ENCODE measurements at places on chromosomes 7 and 10. TPM values are rescaled to one million over a fixed set of nuclear protein-coding genes. Genes with fewer than 3 reads are reported as not detected.

- H3K4me1 ChIP-seq: peaks cover 3% of the 10 kb centered on the region
- H3K27me3 ChIP-seq: no peaks in the 10 kb centered on the region
- peak within 1 kb of the TSS; percentile 94 for H3K27ac ChIP-seq
- no peaks in the 10 kb centered on the region for H3K36me3 ChIP-seq
- H3K4me3 ChIP-seq: peak within 1 kb of the TSS; percentile 87
- peak; percentile 98 for DNase-seq
Measured at GRCh38 chr7:73522105-73522872, at the start of gene BAZ1B. TSS of gene BAZ1B (minus strand) at chr7:73522293. CDS start at chr7:73521933, 360 bp downstream.

GRCh38 chr7:15750727-15751126 lies 64.2 kb upstream of the MEOX2 start:
- H3K4me1 ChIP-seq: no peaks in the 10 kb centered on the region
- no peak overlapping the region for H3K4me3 ChIP-seq

DNA sequence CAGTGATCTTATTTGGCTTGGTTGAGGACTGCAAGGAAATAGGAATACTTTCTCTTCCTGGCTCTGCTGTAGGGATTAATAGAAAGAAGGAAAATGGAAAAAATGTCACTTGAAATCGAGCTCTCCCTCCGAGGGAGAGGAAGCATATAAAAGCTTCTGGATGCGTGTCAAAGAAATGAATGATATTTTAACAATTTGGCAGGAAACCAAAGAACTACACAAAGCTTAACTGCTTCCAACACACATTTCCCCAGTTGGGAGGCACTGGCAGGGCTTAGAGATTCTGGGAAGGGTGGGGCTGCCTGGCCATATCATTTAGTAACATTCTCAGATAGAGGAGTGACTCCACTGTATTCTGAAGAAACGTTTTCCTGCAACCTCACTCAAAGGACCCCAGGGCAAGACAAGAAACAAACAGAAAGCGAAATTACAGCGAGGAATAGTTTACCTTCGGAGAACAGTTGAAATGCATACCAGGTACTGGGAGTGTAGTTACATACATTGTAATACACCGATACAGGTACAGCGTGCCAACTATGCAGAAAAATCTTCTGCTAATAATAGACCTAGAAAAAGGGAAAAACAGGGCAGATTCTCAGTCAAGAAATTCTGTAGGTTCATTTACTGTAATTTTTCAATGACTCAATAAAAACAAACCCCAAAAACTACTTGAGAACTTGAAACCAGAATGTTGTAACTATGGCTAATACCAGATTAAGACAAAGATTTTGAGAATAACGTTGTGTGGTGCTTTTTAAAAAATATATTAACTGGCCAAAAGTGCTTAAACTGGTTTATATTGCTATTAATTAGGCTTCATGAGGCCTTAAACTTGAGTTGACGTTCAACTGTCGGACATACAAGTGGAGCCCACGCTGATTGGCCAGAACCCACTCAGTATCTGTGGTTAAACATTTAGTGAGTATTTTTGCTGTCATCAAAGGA lies 75.7 kb upstream of the ASAH2 start:
- H3K27me3 ChIP-seq: no peaks in the 10 kb centered on the region
- no peaks in the 10 kb centered on the region for H3K4me1 ChIP-seq
- peak overlapping the region; percentile 4 for H3K4me3 ChIP-seq

Gene ZPBP
- total RNA-seq: not detected

DNA sequence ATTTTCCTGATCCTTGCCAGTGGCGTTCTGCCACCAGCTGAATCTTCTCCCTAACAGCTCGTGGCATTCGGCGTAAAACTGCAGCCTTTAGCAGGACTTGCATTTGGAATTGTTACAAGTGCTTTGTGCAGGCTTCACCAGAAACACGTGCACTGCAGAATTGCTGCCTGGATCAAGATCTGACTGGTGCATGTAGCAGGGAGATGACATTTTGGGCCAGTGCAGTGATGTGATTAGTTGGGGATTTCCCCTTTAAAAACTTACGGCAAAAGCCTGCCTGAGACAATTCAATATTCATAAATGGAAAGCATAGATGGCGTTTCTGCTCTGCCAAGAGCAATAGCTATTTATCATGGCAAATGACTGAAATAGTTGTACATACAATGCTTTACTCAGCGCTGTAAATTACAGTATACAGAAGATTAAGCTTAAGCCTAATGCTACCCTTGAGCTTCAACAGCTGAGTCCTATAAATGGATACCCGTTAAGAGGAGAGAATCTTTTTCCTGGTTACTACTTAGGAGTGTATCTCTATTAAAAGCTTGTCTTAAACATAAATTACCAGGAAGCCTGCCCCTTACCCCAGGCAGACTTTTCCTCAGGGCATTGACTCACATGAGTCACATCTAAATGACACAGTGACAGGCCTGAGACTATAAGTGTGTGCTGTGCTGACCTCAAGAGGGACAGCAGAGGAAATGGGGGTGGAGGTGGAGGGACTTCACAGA lies 106.3 kb downstream of the ATXN7L1 start:
- H3K36me3 ChIP-seq: no peaks in the 10 kb centered on the region
- H3K27me3 ChIP-seq: no peaks in the 10 kb centered on the region
- no peak for DNase-seq
- no peak overlapping the region for H3K27ac ChIP-seq
- no peak overlapping the region for H3K4me3 ChIP-seq

DNA sequence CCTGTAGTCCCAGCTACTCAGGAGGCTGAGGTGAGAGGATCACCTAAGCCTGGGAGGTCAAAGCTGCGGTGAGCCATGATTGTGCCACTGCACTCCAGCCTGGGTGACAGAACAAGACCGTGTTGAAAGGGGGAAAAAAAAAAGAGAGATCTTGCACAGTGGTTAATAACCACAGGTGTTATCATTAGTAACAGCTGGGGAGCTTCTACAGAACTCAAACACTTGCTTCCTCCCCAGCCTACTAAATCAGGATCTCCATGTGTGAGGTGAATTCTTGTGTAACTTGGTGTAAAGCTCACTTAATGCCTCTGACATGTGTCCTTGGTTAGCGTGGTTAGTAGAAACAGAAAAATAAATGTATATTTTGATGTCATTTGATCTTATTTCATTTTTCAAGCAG lies 43.9 kb upstream of the BMS1 start:
- no peak overlapping the region for H3K27ac ChIP-seq
- H3K4me1 ChIP-seq: no peaks in the 10 kb centered on the region
- DNase-seq: no peak
- no peaks in the 10 kb centered on the region for H3K27me3 ChIP-seq
- no peaks in the 10 kb centered on the region for H3K36me3 ChIP-seq

DNA sequence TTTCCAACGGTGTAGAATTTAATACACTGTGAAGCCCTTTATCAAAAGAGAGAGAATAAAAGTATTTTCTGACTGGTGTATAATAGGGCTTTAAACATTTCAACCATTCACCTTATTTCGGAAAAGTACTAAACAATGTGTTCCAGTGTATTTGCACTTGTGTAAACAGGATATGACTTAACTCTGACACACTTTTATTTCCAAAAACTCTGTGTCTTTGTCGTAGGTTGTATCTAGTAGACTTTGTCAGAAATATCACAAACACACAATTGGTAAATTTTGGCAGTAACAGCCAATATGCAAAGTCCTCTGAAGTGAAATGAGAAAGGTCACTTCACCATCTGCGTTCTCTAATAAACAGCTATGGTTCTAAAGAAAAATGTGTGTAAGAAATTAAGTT lies 10.3 kb upstream of the TSPAN13 start:
- no peaks in the 10 kb centered on the region for H3K27me3 ChIP-seq
- no peak for DNase-seq
- H3K4me1 ChIP-seq: no peaks in the 10 kb centered on the region
- no peak overlapping the region for H3K27ac ChIP-seq

Gene PTF1A
- total RNA-seq: not detected

Gene PCBD1
- 52.4 TPM for total RNA-seq

DNA sequence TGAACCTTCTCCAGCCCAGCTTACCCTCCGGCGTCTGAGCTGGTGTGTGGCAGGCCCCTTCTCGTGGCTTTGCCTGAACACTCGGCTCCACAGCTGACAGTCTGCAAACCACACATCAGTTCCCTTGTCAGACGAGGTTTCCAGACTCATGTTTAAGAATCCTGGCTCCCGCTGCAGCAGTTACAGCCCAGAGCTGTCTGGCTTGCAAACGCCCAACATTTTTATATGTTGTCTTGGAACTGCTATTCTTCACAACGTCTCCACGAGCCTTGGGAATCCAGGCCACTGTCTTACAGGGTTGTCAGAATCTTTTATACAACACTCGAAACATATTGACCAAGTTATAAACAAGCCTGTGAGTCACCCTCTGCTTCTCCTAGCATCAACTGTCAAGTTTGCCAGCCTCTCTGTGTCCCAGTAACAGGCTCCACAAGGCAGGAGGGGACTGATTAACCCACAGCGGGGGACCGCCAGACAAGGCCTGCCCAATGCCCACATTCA lies 68.1 kb downstream of the TNS3 start:
- no peaks in the 10 kb centered on the region for H3K4me1 ChIP-seq
- DNase-seq: no peak
- no peak overlapping the region for H3K27ac ChIP-seq
- no peaks in the 10 kb centered on the region for H3K36me3 ChIP-seq

DNA sequence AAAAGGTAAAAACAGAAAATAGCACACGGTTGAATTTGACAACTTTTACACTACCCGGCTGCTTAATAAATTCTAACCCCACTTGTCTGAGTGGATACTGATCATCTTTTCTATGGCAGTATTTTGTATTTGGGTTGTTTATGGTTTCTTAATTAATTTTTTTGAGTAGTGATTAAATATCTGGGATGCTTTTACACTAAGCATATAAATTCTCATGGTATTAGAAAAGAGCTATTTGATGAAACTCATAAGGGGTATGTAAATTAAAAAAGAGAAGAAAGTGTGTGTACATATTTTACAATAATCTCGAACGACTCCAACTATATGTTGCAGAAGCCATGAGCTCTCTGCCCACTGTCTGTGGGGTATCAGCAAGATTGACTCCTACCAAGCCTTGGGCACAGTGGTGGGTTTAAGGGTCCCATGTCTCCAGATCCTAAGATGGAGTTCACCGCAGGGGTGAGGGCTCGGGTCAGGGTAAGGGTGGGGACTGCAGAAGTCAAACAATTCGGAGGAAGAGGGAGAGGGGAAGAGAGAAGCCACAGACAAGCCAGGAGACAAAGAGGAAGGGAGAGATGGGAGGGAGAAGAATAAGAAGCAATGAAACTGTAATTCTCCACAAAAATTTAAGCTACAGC lies 7.6 kb upstream of the HOXA13 start:
- H3K27me3 ChIP-seq: peaks cover 98% of the 10 kb centered on the region
- no peak for DNase-seq
- no peaks in the 10 kb centered on the region for H3K4me1 ChIP-seq
- no peaks in the 10 kb centered on the region for H3K36me3 ChIP-seq

Gene PIK3AP1
- total RNA-seq: 14.2 TPM

- no peak overlapping the region for H3K4me3 ChIP-seq
- DNase-seq: no peak
- H3K4me1 ChIP-seq: no peaks in the 10 kb centered on the region
- H3K36me3 ChIP-seq: no peaks in the 10 kb centered on the region
Measured at GRCh38 chr10:31698181-31698830, 230.3 kb downstream of the ARHGAP12 start.

DNA sequence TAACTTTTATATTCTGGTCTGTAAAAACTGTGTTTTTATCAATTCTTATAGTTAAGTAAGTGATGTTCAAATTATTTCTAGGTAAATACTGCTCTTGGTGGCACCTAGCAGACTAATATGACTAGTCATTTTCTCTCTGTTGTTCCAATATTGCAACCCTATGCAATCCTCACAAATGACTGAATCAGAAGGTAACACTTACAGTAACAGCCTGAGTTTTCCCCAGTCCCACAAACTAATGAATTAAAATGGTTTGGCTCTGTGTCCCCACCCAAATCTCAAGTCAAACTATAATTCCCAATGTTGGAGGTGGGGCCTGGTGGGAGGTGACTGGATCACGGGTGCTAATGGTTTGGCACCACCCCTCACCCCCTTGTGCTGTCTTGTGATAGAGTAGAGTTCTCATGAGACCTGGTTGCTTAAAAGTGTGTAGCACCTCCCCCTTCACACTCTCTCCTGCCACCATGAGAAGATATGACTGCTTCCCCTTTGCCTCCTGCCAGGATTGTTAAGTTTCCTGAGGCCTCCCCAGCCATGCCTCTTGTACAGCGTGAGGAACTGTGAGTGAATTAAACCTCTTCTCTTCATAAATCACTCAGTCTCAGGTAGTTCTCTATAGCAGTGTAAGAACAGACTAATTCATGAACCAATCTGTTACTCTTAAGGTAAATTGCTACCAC lies 43.5 kb downstream of the MTPN start:
- no peak overlapping the region for H3K4me3 ChIP-seq
- DNase-seq: no peak
- no peaks in the 10 kb centered on the region for H3K36me3 ChIP-seq
- H3K27ac ChIP-seq: no peak overlapping the region

- DNase-seq: no peak
- H3K27ac ChIP-seq: no peak overlapping the region
- H3K4me3 ChIP-seq: no peak overlapping the region
Measured at GRCh38 chr7:147014286-147014955, 897.8 kb downstream of the CNTNAP2 start.

Gene NFE2L3
- total RNA-seq: 4.9 TPM

DNA sequence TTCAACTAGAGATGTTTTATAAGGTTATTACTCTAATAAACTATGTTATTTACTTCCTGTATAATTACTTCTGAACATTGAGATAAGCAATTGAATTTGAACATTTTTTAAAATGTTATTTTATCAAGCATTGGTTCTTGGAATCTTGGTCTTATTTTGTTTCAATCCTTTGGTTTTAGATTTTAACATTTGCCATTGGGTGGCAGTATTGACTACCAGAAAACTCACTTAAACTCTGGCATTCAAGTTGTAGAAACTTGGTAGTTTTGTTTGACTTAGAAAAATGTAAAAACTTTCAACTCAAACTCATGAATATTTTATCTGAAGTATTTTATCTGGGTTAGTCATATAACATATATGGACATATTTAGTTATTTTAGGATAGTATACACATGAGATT lies 48.1 kb downstream of the ATRNL1 start:
- H3K4me3 ChIP-seq: no peak overlapping the region
- no peak for DNase-seq
- no peaks in the 10 kb centered on the region for H3K27me3 ChIP-seq
- H3K27ac ChIP-seq: no peak overlapping the region
- no peaks in the 10 kb centered on the region for H3K36me3 ChIP-seq
- H3K4me1 ChIP-seq: no peaks in the 10 kb centered on the region

Gene UCN3
- not detected for total RNA-seq

Gene ZDHHC16
- total RNA-seq: 53.1 TPM

DNA sequence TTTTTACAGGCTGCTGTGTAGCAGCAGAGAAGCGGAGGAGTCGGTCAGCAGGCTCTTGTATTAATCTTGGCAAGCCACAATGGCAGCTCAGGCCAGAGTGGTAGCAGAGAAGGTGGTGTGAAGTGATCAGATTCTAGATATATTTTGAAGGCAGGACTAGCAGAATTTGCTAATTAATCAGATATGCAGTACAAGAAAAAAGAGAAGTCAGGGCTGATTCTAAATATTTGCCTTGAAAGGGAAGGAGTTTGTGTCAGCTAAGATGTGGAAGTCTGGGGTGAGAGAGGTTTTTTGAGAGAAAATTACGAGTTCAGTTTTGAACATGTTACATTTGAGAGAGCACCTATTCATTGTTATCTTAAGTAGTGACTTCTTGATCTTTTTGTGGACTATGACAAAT lies 176.3 kb downstream of the WNT2 start:
- no peak overlapping the region for H3K4me3 ChIP-seq
- H3K27ac ChIP-seq: no peak overlapping the region
- no peaks in the 10 kb centered on the region for H3K36me3 ChIP-seq
- no peaks in the 10 kb centered on the region for H3K4me1 ChIP-seq

GRCh38 chr7:148017126-148017525 lies 573.4 kb upstream of the C7orf33 start:
- no peaks in the 10 kb centered on the region for H3K36me3 ChIP-seq
- DNase-seq: no peak
- no peaks in the 10 kb centered on the region for H3K4me1 ChIP-seq
- H3K27ac ChIP-seq: no peak overlapping the region
- H3K27me3 ChIP-seq: no peaks in the 10 kb centered on the region

All from breast epithelium (tissue), 4 donors.